ENCODE measurements at places on chromosomes 3 and 15.

DNA sequence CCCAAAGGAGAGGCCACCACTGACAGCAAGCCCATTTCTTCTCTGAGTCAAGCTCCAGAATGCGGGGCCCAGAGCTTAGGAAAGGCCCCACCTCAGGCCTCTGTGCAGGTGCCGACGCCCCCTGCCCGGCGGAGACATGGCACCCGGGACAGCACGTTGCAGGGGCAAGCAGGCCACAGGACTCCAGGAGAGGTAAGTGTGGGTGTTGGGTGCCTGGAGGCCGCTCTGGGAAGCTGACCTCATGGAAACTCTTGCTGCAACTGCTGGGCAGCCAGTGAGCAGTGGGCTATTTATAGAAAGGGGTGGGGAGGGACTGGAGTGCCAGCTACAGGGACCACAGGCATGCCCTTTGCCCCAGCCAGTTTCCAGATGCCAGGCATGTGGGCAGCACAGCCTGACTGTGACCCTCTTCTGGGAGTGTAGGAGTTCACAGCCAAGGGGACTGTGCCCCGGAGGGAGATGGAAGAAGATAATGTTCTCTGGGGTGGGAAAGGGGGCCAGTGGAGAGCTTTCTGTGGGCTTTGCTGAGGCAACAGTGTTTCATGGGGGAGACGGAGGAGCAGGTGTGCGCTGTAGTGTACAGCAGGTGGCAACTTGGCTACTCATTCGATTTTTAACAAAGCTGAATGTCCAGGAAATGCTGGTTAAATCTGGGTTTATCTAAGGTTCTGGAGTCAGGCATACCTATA lies 23.7 kb downstream of the ALPK3 start:
- no peak for DNase-seq

DNA sequence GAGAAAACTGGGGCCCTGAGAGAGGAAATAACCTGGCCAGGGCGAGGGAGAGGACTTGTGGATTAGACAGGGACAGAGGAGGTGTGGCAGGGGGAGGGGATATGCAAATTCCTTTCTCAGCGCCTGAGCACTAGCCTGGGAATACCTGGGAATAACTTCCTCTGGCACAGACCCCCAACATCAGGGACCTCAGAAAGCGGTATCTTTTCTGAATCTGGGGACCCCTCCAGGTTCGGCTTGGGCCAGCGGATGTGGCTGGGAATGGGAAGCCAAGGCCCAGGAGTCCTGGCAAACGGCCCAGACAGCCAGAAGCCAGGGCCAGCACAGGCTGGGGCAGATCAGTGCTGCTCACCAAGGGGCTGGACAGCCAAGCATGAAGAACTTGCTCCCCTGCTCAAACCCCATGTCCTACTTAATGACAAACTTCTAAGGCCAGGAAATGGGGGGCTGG lies 9.2 kb upstream of the ACSBG1 start:
- DNase-seq = no peak

- DNase-seq = no peak
These were observed 73.8 kb downstream of the LEKR1 start for GRCh38 chr3:156899951-156900350.

DNA sequence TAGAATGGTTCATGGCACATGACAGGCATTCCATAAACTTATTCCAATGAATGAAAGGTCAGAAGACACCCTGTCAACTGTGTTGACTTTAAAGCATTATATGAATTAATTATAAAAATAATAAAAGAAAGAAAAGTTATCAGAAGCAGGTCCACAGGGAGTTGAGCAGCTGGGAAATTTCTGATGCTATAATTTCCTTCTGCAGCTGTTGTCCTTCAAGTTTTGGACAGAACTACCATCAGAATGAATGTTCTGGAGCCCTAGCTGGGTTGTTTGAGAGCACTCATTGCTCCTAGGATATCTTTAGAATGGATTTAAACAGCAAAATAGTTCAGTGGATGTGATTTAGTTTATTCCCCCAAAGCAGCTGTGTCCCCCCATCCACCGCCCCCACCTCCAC lies 232.4 kb upstream of the PROK2 start:
- no peak for DNase-seq

DNA sequence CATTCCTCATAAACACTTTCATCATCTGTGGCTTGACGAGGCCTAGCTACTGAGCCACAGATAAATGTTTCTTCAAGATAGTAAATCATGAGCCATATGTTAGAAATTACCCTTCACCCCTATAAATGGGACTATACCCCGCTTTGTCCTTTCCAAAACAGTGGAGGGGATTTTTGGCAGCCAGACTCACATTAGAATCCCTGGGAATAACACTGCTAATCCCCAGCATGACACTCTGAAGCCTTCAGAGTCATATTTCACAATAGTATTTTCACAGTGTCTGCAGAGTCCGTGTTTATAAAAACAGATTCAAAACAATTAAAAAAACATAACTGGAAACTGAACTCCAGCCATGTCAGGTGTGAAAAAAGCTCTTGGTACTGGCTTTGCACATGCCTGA lies 271.6 kb downstream of the ERC2 start:
- DNase-seq = no peak

DNA sequence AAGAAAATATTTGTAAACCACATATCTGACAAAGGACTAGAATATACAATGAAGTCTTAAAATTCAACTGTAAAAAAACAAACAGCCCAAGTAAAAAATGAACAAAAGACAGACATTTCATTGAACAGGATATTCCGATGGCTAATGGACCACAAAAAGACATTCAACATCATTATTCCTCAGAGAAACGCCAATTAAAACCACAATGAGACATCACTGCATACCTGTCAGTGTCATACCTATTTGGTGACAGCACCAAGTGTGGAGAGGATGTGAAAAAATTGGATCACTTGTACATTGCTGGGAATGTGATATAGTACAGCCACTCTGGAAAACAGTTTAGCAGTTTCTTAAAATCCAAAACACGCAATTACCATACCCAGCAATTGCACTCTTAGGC lies 29.9 kb upstream of the TJP1 start:
- DNase-seq = no peak

- no peak for DNase-seq
These were observed 66.3 kb upstream of the CHRM5 start for GRCh38 chr15:33902043-33902442.

GRCh38 chr3:128033102-128033501 lies 19.1 kb upstream of the SEC61A1 start:
- DNase-seq = no peak

GRCh38 chr3:20256144-20256543 lies 70.1 kb upstream of the SGO1 start:
- DNase-seq = no peak

- no peak for DNase-seq
These were observed 25.5 kb downstream of the CCDC13 start for GRCh38 chr3:42747581-42747980.

- DNase-seq = no peak
These were observed 98.2 kb downstream of the FNDC3B start for GRCh38 chr3:172137287-172138192.

- DNase-seq = no peak
These were observed 1.1 kb upstream of the TRIM71 start for GRCh38 chr3:32816439-32817256.

- no peak for DNase-seq
These were observed 12.4 kb upstream of the GREM1 start for GRCh38 chr15:32705446-32705845.

GRCh38 chr3:97102641-97103040 lies 288.2 kb downstream of the EPHA6 start:
- no peak for DNase-seq

- no peak for DNase-seq
These were observed 565.9 kb downstream of the PDCD6IP start for GRCh38 chr3:34364335-34364734.

GRCh38 chr3:39990532-39990931 lies 181.1 kb downstream of the MYRIP start:
- no peak for DNase-seq

DNA sequence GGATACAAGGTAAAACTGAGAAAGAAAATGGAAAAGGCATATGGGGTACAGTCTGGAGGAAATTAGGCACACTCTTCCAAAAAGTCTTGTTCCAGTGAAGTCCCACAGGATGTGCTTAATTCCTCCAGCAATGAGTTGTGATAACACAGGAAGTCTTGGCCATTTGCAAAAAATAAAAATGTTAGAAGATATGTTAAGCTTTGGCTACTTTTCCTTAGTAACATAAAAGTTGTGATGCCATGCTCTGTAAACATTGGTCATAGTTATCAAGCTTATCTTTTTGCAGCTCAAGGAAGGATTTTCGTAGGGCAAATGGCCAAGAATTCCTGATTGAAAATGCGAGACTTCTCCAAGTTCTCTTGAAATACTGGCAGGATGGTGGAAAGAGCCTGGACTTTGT lies 26.4 kb downstream of the LNP1 start:
- no peak for DNase-seq

- no peak for DNase-seq
These were observed 14.5 kb upstream of the PLD1 start for GRCh38 chr3:171824824-171825221.

GRCh38 chr15:92675485-92675884 lies 19.9 kb upstream of the FAM174B start:
- DNase-seq = no peak

Measured in AG04450 (cell line).